ENCODE measurements at places on chromosomes 6 and 20.
A peak's percentile ranks its signal among the peaks of the same experiment; 100 is the strongest.

- no peak for DNase-seq
Measured at GRCh38 chr6:36701401-36701991, 3.9 kb downstream of the RAB44 start.

DNA sequence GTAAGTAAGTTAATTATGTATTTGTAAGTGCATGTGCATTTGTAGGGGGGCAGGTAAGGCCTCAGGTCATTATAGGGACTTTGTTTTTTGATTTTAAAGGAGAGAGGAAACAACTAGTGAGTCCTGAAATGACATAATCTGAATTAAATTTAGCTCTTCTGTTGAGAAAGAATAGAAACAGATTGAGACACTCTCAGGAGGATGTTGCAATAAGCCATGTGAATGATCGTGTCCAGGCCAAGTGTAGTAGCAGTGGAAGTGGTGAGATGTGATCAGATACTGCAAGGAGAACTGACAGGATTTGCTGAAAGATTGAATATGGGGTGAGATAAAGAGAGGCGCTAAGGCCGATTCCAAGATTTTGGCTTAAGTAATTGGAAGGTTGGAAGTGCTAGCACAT is 2.6 kb upstream of the CENPW start:
- DNase-seq = no peak

GRCh38 chr6:170124150-170124549 is 166.7 kb downstream of the DLL1 start:
- peak; percentile 4 for DNase-seq

- DNase-seq = no peak
Measured at GRCh38 chr6:26331218-26332073, 33.6 kb upstream of the BTN3A2 start.

- DNase-seq = no peak
Measured at GRCh38 chr6:5644523-5645185, 362.1 kb downstream of the NRN1 start.

DNA sequence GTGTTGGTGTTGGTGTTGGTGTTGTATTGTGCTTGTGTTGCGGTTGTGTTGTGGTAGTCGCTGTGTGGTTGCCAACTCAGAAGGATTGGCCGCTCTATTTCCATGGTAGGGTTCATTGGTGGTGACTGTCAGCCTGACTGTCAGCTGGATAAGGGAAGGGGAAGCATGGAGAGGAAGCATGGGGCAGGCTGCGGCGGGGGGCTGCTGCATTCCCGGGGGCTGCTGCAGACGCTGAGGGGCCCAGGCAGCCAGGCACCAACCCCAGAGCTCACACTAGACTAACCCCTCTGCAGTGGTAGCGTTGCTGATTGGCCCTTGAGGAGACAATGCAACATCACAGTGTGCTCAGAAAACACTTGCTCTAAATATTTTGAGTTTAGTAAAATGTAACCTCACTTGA is 199.2 kb downstream of the SMOC2 start:
- DNase-seq = no peak

GRCh38 chr6:125824946-125825771 is 34.4 kb downstream of the NCOA7 start:
- DNase-seq = no peak

GRCh38 chr6:138115877-138116660 is 8.8 kb upstream of the PERP start:
- peak; percentile 68 for DNase-seq

DNA sequence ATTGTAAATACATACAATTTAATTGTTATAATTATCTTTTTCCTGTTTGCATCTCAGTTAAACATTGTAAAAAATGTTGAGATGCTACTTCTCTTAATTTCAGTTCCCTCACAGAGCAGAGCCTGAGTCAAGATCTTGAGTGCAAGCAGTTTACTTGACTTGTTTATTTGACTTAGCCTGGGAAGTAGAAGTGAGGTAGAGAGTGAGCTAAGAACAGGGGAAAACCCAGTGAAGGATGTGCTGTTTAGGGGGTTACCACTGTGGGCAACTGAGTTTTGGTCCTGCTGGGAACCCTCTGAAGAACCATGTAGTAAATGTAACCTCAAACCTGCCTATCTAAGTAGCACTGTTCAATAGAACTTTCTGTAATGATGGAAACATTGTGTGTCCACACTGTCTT is 495.2 kb upstream of the FLRT3 start:
- no peak for DNase-seq

GRCh38 chr20:35756404-35756803 is 14.3 kb upstream of the RBM39 start:
- DNase-seq = no peak

GRCh38 chr6:56668158-56668557 is 25.5 kb upstream of the DST start:
- no peak for DNase-seq

- no peak for DNase-seq
Measured at GRCh38 chr6:118354641-118355040, 193.5 kb upstream of the PLN start.

- DNase-seq = no peak
Measured at GRCh38 chr20:53716395-53716794, 122.8 kb upstream of the ZNF217 start.

DNA sequence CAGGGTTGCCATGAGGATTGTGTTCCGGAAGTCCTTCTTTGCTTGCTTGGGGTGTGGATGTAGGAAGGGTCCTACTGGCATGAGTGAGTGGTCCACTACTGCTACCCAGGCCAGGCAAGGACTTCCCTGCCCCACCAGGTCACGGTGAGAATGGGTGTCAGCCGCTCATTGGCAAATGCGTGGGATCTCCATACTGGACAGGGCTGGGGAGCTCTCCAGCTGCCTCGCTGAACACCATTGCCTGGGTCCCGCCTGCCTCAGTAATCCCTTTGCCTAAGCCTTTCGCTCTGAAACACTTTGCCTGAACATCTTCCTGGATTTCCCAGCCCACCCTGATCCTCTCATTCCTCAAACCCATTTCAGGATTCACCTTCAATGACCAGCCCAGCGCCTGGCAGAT is 59.5 kb downstream of the CTCFL start:
- DNase-seq = no peak

- DNase-seq = no peak
Measured at GRCh38 chr20:24449026-24449720, 20.3 kb upstream of the SYNDIG1 start.

GRCh38 chr6:2853769-2854395 is 12.2 kb upstream of the SERPINB1 start:
- peak; percentile 85 for DNase-seq

DNA sequence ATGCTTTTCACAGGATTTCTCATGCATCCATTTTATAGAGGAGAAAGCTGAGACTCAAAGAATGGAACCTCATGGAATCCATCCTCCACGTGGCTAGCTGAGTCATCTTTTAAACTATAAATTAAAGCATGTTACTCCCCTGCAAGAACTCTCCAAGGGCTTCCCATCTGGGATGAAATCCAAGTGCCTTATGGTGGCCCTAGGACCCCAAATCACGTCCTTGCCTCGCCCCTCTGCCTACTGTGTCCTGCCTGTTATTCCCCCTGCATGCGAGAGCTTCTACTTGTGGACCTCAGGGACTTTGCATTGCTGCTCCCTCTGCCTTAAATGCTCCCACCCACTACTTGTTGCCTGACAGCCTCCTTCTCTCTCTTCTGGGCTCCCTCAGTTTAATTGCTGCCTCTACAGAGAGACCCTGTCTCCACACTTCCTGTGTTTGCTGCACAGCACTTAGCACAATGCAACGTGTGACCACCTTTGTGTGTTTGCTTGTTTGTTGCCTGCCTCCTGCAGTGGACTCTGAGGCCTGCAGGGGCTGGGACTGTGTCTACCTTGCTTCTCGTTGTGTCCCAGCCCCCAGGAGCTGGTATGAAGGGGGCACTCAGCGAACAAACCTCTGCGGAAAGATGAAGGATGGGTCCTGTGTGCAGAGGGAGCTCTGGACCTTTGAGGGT is 39.4 kb downstream of the TOX2 start:
- DNase-seq = no peak

GRCh38 chr6:154928325-154928922 is 66.7 kb upstream of the TIAM2 start:
- DNase-seq = peak; percentile 66
